COR-L47 (cell line): ENCODE measurements at places on chromosomes 12 and 14.
A peak's percentile ranks its signal among the peaks of the same experiment; 100 is the strongest.

DNA sequence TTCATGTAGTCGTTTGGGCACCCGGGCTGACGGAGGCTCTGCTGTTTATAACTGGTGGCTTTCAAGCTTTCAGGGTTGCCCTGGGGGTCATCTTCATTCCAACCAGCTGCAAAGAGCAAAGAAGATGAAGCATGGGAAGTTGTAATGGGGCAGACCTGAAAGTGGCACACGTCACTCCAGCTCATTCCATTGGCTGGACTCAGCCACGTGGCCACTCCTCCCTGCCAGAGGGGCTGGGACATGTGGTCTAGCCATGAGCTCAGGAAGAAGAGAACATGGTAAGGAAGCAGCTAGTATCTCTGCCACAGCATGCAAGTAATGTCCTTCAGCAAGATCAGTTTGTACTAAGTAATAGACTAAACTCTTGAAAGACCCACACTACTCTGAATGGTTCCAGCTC, 51.7 kb upstream of the FERMT2 start:
- DNase-seq, result no peak

DNA sequence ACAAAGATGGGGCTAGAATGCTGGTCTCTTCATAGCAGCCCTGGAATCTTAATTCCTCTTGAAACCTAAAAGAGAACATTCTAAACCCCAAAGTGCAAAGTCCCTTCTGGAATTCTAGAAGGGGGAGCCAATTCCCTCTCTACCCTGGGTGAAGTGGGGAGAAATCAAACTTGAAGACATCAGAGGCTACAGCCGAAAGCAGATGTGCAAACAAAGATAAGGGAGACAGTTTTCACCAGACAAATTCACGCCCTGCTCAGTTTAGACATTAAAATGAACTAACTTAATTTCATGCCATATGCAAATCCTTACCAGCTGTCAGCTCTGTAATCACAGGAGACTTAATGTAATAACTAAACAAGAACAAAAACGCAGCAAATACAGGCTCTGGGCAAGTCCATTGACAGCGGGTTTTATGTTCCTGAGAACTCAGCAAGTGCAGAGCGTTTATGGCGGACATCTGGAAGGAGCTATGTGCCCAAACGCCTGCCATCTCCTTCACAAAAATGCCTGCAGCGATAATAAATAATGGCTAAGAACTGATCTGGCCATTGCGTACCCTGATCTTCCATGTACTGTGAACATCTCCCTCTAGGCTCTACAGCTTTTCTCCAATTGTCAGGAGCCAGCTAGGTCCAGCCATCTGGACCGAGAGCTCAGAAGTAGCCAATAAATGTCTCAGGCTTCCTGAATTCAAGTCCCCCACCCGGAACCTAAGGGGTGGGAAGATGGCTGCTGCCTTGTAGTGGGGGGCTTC, 19.1 kb upstream of the FICD start:
- no peak for DNase-seq

DNA sequence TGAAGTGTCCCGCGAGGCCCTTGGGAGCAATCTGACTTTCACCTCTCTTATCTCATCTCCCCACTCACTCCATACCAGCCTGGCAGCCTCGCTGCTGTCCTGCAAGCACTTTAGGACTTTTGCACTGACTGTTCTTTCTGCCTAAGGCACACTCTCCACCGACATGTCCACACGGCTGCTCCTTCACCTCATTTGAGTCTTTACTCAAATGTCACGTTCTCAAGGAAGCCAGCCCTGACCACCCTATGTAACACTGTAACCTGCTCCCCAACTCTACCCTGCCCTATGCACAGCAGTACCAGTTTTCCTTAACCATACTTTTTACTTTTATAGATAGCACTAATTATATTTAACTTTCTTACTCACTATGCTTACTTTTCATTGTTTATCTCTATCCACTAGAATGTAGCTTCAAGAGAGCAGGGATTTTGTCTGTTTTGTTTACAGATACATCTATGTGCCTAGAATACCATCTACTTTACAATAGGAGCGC, 32.0 kb downstream of the PRKD1 start:
- DNase-seq, result no peak

DNA sequence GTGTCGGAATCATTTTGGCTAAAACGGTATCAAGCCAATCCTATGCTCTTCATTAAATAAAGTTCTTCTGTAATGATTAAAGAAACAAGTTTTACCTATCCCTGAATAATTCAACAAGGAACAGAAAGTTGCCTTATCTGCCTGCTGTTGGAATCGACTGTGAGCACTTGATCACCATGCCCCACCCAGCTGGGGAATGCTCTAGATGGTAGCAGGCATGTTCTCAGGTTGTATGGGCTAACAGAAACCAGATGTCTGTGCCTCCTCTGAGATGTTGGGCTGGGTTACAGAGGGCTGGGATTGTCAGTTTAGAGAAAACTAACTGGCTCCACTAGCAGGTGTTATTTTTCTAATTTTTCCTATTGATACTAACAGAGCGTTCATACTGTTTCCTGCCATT, 28.9 kb downstream of the RTRAF start:
- DNase-seq, result no peak

- no peak for DNase-seq
Observed at GRCh38 chr14:102868956-102869547, 53.4 kb upstream of the AMN start.

GRCh38 chr14:24417832-24418491, 11.5 kb downstream of the CBLN3 start:
- DNase-seq, result no peak

- DNase-seq, result no peak
Observed at GRCh38 chr12:46489951-46490388, 117.4 kb upstream of the SLC38A2 start.

DNA sequence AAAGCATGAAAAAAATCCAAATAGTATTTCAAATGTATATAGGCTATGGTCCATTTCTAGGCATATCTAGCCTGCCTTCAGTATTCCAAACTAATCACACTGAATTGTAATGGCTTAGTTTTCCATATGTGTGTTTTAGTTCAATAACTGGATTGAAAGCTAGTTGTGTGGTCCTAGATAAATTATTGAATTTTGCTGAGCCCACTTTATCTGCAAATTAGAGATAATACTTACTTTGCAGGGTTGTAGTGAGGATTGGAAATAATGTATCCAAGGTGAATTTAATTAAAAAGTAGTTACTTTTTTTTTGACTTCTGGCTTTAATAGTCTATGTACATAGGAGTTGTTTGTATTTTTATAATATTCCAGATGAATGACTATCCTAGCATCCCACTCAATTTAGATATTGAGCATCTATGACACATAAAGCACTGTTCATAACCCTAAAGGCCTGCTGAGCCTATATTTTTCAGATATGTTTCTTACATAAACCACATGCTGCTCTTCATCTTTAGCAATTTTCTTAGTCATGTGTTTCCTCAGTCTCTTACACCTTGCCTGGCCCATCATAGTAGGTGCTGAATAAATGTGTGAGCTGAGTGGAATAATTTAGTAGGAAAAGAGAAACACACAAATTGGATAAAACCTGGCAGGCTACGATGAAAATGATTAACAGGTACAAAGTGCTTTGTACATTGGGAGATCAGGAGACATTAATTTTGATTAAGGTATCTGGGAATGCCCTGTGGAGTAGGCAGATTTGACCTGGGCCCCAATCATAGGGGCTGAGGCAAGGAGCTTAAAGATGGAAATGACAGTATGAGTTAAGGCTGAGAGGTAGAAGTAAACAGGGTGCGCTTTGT, 1.1 kb upstream of the ATP23 start:
- DNase-seq, result no peak

DNA sequence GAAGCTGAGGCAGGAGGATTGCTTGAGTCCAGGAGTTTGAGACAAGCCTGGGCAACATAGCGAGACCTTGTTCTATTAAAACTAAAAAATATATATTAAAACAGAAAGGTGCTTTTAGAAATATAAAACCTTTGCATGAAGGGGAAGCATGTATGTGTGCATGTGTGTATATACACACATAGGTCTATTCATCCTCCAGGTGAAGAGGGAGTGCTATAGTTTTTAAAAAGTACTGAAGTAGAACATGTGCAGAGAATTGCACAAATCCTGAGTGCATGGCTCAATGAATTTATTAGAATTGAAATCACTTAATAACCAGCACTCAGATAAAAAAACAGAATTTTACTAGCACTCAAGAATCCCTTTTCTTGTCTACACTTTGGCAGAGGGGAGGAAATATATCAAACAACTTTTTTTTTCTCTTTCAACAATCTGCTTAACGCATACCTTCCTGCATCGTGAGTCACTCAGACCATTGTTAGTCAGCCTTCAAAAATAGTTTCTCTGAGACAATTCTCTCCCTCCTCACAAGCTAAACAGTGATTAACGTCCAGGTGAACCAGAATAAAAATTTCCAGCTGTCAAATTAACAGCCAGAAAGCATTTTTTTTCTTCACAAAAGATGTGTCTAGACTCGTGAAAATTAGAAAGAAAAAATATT, 17.7 kb upstream of the NEDD1 start:
- no peak for DNase-seq

DNA sequence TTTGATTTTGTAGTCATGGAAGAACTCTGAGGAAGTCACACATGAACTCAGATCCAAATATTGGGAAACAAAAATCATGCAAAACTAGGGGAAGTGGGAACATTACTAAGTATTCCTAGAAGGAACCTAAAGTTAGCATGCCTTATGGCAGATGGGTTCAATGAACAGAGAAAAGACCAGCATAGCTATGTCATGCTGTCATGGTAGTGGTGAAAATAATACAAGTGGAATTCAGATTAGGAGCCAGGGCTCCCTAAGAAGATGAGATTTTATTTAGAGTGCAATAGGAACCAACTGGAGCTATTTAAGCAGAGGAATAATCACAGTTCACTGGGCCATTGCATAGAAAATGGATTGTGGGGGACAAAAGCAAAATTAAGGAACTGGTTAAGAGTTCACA, 134.0 kb downstream of the DIO2 start:
- no peak for DNase-seq

DNA sequence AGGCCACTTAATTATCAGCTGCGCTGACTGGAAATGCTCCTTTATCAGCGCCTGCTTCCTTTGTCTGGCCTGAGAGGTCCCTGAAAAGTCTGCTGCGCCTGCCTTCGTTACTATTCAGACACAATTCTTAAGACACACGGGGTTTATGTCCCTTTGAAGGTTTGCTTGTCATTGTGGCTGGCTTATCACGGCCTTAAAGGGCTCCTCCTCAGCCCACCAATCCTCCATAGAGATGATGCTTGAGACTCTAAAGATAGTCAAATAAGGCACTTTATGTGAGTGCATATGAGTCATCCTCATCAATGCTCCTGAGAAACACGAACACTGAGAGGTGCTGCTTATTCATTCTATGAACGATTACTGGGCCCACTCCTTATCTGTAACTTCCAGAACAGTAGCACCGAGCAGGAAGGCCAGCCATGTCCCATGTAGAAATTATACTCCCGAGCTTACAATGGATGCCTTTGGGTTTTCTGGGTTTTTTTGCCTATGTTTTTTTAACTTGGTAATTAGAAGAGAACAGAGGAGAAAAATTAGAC, 1268.2 kb upstream of the TMEM132C start:
- no peak for DNase-seq

GRCh38 chr14:64708148-64709004, 4.2 kb downstream of the PLEKHG3 start:
- no peak for DNase-seq

DNA sequence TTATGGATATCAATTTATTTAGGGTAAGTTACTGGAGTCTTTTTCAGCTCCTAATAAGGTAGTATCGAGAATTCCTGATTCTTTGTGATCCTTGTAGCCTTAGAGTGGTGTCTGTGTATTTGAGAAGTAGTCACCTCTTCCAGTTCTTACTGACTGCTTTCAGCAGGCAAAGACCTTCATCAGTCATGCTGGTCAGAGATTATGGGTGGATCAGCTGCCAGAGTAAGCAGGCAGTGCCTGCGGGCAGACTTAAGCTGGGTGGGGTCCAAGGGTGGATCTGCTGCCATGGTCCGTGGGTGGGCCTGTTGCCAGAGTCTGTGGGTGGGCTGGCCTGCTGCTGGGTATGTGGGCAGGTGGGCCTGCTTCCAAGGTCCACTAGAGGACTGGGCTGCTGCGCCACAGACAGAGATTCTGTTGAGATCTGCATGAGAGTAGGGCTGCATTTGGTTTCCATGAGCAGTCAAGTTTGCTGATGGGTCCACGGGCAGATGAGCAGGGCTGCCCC, 188.7 kb downstream of the ANO2 start:
- no peak for DNase-seq

DNA sequence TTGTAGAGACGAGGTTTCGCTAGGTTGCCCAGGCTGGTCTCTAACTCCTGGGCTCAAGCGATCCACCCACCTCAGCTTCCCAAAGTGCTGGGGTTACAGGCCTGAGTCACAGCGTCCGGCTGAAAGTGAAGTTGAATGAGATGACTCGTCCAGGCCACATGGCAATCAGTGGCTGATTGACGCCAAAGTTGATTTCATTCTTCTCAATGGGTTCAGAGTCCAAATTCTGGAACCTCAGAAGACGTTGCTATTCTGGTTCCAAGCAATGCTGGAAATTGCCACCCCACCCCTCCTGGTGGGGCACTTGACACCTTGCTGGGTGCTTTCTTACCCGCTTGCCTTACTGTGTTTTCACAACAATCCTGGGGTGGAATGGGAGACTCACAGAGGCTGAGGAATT, 14.9 kb downstream of the ABCB9 start:
- DNase-seq, result no peak

GRCh38 chr12:131795064-131795463, 33.1 kb upstream of the MMP17 start:
- DNase-seq, result peak; percentile 31

- DNase-seq, result no peak
Observed at GRCh38 chr14:71692496-71692895, 239.7 kb upstream of the RGS6 start.
